ENCODE measurements at places on chromosomes 13 and 19. TPM values are rescaled to one million over a fixed set of nuclear protein-coding genes. Genes with fewer than 3 reads are reported as not detected.

The ADGRE3 gene
- not detected for total RNA-seq

The IGSF23 gene
- total RNA-seq: not detected

The ZNF491 gene
- total RNA-seq: not detected

The ATP12A gene
- 6.4 TPM for total RNA-seq

The S1PR2 gene
- total RNA-seq: 3.9 TPM

The DENND1C gene
- total RNA-seq: 2.0 TPM

The PABPC3 gene
- total RNA-seq: 0.51 TPM

The TLE6 gene
- total RNA-seq: not detected

The HCN2 gene
- total RNA-seq: 0.98 TPM

The YJEFN3 gene
- total RNA-seq: 1.6 TPM

The CKAP2 gene
- total RNA-seq: 24.5 TPM
